Lower lobe of right lung (tissue), 2 donors: ENCODE measurements at places on chromosomes 7 and 10.

- DNase-seq, result no peak
Measured at GRCh38 chr10:6928586-6928985, 348.5 kb upstream of the PRKCQ start.

DNA sequence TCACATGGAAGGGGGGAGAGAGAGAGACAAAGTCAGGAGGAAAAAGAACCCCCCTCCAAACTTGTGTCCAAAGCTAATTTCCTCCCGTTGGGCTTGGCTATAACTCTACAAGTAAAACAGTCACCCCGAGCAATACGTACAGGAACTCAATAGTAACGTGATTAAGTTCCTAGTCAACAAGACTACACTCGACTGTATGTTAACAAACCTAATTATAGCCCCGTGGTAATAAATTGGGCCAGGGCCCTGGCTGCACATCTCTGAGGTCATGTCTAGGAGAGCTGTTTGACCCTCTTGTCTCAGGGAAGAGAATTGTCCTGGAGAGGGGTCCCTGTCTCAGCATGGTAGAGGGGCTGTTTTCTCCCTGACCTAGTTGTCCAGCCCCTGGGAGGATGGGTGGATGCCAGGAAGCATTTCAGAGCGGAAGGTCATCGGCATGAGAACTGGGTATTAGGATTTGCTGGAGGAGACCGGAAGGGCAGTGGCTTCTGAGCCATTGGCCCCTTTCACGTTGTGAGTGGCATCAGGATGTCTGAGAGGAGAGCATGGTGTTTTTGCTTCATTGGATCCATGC is 60.2 kb upstream of the COMTD1 start:
- DNase-seq, result no peak

GRCh38 chr10:5434017-5434753 is 21.8 kb downstream of the NET1 start:
- no peak for DNase-seq

- DNase-seq, result no peak
Measured at GRCh38 chr7:154865984-154866685, 136.8 kb downstream of the PAXIP1 start.

- DNase-seq, result no peak
Measured at GRCh38 chr10:82934429-82934828, 1059.4 kb downstream of the NRG3 start.

DNA sequence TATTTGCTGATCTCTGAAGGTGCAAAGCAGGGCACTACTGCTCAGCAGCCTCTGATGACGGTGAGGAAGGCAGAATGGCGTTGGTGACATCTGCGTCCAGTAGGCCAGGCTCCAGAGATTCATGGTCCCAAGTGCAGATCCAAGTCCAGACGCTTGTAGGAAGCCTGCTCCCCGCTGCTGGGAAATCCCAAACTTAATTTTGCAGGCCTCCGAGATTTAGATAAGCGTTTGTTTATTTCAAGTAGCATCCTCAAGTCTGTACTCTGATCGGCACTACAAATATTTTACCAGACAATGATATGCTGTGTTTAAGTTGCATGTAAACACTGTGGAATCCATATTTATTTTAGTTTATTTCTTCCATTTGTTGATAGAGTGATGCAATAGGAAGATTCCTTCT is 244.9 kb upstream of the KLF6 start:
- no peak for DNase-seq

DNA sequence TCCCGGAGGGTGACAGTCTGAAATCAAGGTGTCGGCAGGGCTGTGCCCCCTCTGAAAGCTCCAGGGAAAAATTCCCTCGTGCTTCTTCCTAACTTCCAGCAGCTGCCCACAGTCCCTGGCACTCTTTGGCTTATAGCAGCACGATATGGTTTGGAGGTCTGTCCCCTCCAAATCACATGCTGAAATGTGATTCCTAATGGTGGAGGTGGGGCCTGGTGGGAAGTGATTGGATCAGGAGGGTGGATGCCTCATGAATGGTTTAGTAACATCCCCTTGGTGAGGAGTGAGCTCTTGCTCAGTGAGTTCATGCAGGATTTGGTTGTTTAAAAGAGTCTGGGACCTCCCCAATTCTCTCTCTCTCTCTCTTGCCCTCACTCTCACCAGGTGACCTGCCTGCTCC is 51.1 kb downstream of the GPAM start:
- DNase-seq, result no peak

- DNase-seq, result no peak
Measured at GRCh38 chr7:22952306-22953015, 61.5 kb downstream of the HYCC1 start.

DNA sequence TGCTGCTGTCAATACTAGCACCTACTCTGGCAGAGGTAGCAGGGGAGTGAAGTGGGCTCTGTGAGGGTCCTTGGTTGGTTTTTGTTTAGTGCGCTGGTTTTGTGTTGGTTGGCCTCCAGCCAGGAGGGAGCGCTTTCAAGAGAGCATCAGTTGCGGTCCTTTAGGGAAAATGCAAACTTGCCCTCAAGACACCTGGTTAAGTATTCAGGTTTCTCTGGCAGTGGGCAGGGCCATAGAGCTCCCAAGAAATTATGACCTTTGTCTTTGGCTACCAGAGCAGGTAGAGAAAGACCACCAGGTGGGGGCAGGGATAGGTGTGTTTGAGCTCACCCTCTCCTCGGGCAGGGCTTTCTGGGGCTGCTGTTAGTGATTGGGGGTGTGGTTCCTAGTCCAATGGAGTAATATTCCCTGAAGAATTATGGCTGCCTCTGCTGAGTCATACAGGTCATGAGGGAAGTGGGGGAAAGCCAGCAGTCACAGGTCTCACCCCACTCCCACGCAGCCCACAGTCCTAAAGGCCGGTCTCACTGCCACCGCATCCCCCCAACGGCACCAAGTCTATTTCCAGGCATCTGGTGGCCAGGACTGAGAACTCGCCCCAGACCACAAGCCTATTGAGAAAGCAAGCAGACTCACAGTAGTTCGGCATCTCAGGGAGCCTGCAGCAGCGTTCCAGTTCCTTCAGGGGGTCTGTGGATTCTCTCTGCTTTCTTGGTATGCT is 280.5 kb downstream of the SFMBT2 start:
- DNase-seq, result peak; percentile 50

DNA sequence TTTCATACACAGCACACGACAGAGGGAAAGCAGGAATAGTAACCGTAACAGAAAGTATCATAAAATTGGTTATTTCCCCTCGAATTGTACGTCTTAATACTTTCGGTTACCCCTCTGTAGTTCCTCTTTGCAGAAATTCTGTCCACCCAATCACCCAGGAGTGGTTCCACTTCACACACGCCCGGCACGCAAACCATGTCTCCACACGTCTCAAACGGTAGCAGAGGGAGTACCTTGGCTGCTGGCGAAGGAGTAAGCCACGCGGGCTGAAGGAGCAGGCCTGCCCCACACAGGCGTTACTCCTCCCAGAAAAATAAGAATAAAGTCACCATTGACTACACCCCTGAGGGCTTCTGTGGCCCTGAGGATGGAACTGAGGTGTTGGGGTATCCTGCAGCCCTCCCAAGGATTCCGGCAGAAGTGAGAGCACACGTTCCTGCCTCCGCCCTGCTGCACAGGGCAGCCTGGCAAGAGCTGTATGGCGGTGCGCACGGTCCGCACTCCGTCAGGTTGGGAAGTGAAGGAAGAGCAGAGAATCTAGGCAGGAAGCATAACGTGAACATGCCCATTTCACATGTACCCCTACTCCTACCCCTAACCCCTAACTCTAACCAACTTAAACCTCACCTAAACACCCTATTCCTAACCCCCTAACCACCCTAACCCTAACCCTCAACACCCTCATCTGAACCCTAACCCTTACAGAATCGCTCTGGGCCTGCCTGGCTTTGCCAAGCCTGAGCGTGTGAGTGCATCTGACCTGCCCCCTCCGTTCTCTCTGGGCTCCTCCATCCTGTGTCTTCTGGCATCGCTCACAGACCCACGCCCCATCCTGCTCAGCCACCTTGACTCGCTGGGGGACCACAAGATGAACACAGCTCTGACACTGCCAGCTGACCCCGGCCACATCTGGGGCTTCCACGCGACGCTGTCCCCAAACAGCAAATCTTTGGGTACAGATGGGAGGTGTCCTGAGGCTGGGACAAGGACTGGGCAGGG is 18.2 kb downstream of the GPR146 start:
- no peak for DNase-seq

GRCh38 chr7:96233084-96233483 is 88.8 kb downstream of the SLC25A13 start:
- no peak for DNase-seq

GRCh38 chr10:32171204-32171603 is 115.0 kb upstream of the KIF5B start:
- DNase-seq, result no peak

DNA sequence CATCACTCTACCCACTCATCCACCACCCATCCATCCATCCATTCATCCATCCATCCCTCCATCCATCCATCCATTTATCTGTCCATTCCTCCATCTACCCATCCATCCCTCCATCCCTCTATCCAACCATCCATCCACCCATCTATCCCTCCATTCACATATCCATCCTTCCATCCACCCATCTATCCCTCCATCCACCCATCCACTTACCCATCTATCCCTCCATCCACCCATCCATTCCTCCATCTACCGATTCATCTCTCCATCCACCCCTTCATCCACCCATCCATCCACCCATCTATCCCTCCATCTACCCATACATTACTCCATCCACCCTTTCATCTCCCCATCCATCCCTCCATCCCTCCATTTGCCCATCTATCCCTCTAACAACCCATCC is 239.6 kb upstream of the SHH start:
- DNase-seq, result no peak

GRCh38 chr10:121753726-121754476 is 155.7 kb upstream of the FGFR2 start:
- no peak for DNase-seq

- DNase-seq, result no peak
Measured at GRCh38 chr7:16431646-16432424, 10.5 kb upstream of the CRPPA start.

GRCh38 chr7:111239437-111239836 is 148.5 kb downstream of the LRRN3 start:
- DNase-seq, result no peak

- DNase-seq, result peak; percentile 42
Measured at GRCh38 chr7:79452495-79453265, 787 bp downstream of the MAGI2 start.

GRCh38 chr7:110719741-110720140 is 371.2 kb upstream of the LRRN3 start:
- no peak for DNase-seq

DNA sequence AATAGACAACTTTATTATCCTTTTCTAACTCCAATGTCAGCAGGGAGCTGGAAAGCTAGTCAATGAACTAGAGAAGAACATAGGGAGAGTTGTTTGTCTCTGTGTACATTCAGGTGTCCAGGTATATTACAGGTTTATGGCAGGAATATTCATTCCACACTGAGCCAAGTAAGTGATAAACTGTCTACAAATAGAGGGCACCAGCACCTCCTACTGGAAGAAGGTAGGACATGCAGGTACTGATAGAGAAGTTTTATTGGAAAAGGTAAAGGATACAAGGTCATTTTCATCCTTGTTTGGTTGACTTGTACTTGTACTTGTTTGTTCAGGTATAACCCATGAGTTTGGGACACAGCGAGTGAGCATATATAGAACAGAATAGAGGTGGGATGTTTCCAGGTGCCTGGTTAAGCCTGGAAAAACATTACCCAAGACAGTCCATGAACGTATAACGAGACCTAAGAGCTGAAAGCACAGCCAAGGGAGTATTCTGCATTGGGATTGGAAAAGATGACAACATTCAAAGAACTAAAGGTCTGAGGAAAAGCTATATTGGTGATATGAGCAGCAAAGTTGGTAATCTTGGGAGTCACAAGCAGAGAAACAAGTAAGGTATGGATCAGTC is 61.4 kb upstream of the PPP1R3C start:
- no peak for DNase-seq

DNA sequence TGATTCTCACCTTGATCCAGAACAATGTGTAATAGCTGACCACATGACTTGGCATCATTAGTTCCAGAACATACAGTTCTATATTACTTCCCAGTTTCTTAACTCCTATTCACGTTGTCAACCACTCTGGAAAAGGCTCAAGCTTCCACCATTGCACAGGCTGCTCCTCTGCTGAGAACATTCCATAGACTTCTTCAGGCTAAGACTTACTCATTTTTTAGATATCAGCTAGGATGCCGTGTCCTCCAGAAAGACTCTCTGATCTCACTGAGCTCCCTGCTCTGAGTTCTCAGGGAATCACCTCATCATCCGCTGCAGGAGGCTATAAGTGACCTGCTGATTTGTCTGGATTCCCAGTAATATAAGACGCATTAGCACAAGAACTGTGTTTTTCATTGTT is 73.1 kb downstream of the HTR7 start:
- DNase-seq, result no peak

GRCh38 chr7:106870983-106871410 is 5.9 kb downstream of the PIK3CG start:
- DNase-seq, result no peak

GRCh38 chr7:76259124-76260093 is 43.1 kb upstream of the HSPB1 start:
- DNase-seq, result no peak

DNA sequence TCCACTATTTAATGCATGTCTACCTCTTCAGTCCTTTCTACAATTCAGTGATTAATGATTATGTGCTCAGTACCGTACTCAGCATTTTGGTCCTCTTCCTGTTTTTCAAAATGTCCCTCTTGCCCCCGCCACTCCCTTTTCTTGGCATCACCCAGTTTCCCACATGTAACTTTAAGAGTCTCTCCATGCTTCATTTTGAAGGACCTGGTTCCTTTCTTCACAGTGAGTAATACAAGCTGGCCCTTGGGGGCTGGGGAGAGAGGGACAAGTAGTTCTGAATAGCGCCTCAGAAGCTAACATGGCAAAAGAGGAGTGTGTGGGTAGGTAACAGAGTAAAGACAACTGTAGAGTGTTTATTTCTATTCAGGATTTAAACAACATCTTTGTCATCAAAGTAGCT is 34.6 kb upstream of the SLIT1 start:
- no peak for DNase-seq

DNA sequence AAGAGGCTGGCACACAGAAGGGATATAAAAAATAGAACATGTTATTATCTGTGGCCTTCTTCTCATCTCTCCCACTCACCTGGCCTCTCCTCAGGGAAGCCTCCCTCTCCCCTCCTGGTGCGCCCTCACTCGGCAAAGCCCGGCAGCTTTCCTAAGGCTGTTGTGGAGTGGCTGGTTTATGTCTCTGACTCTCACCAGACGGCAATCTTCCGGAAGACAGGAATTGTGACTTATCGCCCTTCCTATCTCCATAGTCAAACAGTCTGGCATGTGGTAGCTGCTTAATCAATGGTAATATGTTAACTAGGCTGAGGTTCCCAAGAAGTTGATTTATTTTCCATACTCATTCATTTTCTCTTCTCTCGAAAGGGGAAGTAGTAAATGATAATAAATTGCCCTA is 78.7 kb downstream of the ATXN7L1 start:
- DNase-seq, result no peak
